ENCODE measurements at places on chromosomes 16 and 17.
A peak's percentile ranks its signal among the peaks of the same experiment; 100 is the strongest.

DNA sequence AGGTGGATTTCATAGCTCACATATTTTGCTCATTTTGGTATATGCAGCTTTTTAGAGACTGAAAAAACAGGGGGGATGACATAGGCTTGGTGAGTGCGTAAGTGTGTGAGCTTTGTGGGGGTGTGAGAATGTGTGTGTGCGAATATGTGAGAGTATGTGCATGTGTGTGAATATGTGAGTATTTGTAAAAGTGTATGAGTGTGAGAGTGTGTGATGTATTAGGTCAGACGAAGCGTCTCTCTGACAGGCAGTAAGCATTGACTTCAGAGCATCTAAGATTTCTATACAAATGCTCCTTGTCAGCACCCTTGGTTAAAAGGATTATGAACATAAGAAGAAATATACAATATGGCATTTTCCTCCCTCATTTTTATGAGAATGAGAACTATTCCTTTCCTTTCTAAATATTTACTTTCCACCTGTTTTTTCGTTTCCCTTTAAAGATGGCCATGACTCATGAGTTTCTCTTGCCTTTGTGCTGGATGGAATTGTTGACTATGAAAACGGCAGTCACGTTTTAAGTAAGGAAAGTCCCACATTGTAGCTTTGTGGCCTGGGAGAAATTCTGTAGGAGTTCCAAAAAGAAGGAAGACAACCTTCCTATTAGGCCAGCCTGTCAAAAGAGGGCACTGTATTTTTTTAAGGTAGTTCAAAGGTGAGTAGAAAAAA lies 276.4 kb downstream of the FOXL1 start:
- DNase-seq: no peak

GRCh38 chr17:53630115-53630514 lies 192.6 kb upstream of the KIF2B start:
- DNase-seq: no peak

DNA sequence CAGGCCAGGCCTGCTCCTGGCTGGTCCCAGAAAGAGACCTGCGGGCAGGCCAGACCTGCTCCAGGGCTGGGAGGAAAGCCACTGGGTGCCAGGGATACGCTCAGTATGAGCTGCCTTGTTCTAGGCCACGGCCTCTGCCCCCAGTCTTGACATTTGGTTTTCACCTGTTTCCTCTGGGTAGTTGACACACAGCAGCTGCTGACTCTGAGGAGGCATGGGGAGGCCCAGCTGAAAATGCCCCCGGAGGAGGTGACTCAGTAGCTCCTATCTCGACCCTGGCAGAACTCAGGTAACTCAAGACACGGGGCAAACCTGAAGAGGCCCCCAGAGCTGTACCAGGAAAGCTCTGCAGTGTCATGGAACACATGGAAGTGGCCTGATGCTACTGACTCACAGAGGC lies 13.9 kb upstream of the ADGRG1 start:
- no peak for DNase-seq

- peak; percentile 46 for DNase-seq
Observed at GRCh38 chr17:41965694-41966462, 717 bp upstream of the CNP start.

DNA sequence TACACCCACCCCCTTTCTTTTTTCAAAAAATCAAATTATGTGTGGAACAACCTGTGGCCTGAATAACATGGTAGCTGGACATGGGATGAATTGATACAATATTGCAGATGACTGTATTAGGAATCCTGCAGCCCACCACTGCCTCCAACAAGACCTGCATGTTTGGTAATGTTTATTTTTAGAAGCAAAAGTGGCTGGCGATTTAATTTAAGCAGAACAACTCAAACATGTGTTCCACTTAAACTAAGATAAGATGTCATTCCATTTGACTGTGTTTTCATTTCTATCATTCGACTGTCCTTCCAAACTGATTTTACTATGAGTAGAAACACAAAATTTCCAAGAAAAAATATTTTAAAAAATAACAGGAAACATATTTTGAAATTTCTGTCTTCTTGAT lies 10.1 kb upstream of the DHRS7C start:
- no peak for DNase-seq

Data from NCI-H1694 treated with DMSO at 0.1 percent for 48 hours (cell line).